ENCODE measurements at places on chromosomes 6 and 20.

DNA sequence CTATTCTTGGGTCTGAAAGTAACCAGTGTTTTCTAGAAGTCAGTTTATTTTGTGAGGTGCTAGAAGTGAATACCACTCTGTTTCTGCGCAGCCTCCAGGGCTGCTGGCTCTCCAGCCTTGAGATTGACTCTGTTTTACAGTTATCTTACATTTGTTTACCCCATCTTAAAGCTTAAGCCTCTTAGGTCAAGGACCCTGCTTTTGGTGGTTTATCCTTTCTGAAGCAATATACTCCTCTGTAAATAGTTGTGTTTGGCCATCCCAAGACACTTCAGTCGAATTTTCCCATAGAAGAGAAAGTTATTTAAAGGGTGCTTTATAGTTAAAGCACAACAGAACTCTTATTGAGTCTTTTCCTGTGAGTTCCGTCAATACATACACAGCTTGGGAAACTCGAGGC lies 190.6 kb upstream of the RSPO3 start:
- no peak for DNase-seq

GRCh38 chr20:13147071-13147963 lies 73.8 kb upstream of the ISM1 start:
- no peak for DNase-seq

- no peak for DNase-seq
Observed at GRCh38 chr6:90160013-90160412, 136.6 kb downstream of the BACH2 start.

- DNase-seq, result no peak
Observed at GRCh38 chr6:113560908-113561307, 296.2 kb upstream of the MARCKS start.

- DNase-seq, result no peak
Observed at GRCh38 chr20:25619514-25619913, 4.3 kb downstream of the NANP start.

DNA sequence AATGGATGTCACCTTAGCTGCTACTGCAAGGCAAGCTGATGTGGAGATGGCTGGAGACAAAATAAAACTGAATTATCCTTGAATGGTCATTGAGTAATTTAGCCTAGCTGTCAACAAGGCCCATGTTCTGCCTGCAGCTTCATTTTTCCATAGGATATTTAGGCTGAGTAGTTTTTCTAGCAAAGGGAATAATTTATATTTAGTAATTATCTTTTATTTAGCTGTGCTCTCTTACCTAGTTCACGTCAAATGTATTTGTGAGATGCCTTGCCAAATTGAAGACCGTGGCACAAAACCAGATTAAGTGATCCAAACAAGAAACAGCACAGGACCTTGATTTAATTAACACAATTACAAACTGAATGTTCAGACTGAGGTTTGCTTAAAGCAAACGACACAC lies 77.4 kb upstream of the CEP162 start:
- no peak for DNase-seq

- DNase-seq, result no peak
Observed at GRCh38 chr6:66838764-66839163, 1131.7 kb upstream of the EYS start.
